ENCODE measurements at places on chromosomes 5 and 9.

DNA sequence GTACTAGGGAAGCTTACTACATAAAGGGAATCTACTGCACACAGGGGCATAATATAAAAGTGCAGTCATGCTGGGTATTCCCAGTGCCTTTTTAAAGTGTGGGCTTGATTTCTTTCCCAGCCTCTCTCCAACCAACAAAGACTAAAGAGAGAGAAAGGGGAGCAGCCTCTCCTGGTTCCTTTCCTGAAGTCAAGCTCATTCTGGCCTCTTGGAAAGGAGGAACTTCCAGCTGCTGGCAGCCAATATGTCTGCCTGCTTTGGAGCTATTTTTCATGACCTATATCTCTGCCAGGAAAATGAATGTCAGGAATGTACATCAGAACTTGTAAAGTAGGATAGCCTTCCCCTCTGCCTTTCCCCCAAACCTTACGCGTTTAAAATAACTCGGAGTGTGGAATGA, 57.1 kb downstream of the RAB3C start:
- DNase-seq, result no peak

DNA sequence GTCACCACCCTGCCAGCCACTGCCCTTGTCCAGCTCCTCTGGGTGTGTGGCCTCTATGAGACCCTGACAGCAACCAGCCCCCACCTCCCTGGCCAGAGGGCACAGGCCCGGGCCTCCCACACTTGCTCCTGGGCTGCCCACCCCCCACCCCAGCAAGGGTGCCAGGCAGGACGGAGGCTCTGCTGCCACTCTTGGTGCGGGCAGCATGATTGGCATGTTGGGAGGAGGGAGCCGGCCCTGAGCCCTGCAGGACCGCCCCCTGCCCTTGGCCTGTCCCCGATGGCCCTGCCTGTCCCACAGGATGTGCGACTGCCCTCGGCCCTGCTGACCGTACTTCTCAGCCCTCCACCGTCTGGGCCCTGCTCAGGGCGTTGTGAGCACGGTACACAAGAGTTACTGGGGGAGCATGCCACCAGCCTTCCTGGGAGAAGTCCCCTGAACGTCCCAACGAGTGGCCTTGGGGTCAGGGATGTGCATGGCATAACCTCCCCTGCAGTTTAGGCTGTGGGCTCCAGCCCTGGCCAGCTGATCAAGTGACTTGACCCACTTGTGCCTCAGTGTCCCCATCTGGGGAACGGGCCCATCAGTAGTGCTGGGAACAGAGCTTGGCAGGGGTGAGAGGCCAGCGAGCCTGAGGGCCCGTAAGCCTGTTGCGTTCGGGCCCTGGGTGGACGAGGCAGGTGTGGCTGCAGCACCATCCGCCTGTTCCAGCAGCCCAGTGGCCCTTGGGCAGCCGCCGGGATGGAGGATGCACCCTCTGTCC, 16.0 kb downstream of the GPSM1 start:
- no peak for DNase-seq

GRCh38 chr5:140020601-140021177, 22.4 kb downstream of the NRG2 start:
- no peak for DNase-seq

GRCh38 chr5:119630752-119631440, 1.5 kb downstream of the FAM170A start:
- no peak for DNase-seq

Measured in NCI-H446 (cell line).